ENCODE measurements at places on chromosomes 16 and 17. TPM values are rescaled to one million over a fixed set of nuclear protein-coding genes. Genes with fewer than 3 reads are reported as not detected.

HSD11B2 gene
- total RNA-seq = 5.4 TPM

DNA sequence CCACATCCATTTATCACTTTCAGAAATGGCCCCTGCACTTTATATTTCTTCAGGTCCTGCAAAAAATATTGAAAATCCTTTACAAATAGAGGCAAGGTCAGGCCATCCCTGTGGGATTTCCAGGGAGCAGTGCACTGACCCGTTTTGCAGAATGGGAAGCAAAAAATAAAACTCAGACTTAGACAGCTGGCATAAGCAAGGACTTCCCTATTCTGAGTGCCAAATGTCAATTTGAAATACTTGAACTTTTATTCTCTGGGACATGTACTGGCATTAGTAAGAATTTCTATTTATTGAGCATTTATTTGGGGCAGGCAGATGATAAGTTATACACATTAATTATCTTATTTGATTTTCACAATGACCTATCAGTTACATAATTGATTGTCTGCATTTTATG is 32.4 kb downstream of the PRKCB start:
- no peak overlapping the region for H3K4me3 ChIP-seq
- no peak for DNase-seq
- H3K4me1 ChIP-seq = peaks cover 24% of the 10 kb centered on the region
- peaks cover 22% of the 10 kb centered on the region for H3K36me3 ChIP-seq
- H3K27ac ChIP-seq = no peak overlapping the region

DNA sequence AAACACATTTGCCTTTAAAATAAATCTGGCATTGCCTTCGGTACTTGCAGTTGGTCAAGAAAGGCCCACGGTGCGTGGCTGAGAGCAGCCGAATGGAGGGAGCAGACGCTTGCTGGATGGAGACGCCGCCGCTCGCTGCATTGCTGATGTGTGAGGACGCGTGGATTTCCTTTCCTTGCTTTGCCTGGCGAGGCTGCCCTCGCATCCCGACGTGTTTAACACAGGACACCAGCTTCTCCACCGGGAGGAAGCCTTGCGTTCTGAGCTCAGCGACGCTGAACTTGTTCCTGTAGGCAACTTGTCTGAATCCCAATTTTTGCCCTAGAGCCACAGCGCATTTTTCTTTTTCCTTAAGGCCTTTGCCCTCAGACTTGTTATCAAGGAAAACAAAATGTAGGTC is 45.8 kb downstream of the COX4I1 start:
- H3K4me1 ChIP-seq = peaks cover 16% of the 10 kb centered on the region
- no peak overlapping the region for H3K27ac ChIP-seq
- no peaks in the 10 kb centered on the region for H3K36me3 ChIP-seq
- H3K27me3 ChIP-seq = peaks cover 22% of the 10 kb centered on the region
- DNase-seq = no peak

GRCh38 chr16:11494433-11494832 is 92.3 kb downstream of the LITAF start:
- peaks cover 22% of the 10 kb centered on the region for H3K4me1 ChIP-seq
- no peak overlapping the region for H3K27ac ChIP-seq
- no peaks in the 10 kb centered on the region for H3K27me3 ChIP-seq
- no peak for DNase-seq
- no peaks in the 10 kb centered on the region for H3K36me3 ChIP-seq

All from spleen (tissue), 13 donors.